ENCODE measurements at places on chromosomes 6 and 20.

DNA sequence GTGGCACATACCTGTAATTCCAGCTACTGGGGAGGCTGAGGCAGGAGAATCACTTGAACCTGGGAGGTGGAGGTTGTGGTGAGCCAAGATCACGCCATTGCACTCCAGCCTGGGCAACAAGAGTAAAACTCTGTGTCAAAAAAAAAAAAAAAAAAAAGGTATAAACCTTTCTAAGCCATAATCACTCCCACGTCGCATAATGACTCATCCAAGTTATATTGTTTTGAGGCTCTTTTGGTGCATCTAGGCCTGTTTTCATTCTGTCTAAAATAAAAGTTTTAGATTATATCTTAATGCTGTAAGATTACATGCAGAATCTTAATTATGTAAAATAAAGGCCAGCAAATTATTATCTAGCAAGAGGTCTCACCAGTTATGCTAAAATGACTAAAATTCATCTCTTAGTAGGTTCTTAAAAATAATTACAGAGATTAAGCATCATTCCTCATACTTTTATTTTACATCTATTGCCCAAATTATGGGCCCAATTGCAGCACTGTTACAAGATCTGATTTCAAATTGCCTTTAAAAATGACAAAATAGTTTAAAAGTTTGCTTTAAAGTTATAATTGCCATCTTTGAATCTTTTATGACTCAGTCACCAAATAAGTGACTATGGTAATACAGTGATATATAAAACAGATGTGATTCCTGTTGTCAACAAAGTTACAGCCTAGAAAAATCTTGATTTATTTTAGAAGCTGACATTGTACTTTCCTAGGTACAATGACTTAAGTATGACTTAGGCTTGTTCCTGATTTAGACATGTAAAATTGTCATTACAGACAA, 10.4 kb upstream of the SUMO4 start:
- no peak for DNase-seq

GRCh38 chr6:147621961-147622360, 113.5 kb downstream of the SAMD5 start:
- DNase-seq: no peak

DNA sequence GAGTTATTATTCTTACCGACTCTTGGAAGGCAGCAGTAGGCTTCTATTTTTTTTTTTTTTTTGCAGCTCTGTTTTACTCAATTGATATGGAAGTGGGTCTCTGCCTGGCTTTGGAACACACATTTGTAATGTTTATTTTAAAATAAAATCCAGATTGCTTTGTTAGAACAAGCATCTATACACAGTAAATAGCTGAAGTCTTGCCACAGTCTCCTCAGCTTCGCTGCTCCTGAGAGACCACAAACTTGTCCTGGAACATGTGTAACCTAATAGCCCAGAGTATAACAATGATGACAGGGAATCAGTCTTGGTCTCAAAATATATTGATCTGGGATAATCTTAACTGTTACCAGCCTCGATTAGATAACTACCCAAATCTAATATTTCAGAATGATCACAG, 299.8 kb upstream of the NOX3 start:
- no peak for DNase-seq

DNA sequence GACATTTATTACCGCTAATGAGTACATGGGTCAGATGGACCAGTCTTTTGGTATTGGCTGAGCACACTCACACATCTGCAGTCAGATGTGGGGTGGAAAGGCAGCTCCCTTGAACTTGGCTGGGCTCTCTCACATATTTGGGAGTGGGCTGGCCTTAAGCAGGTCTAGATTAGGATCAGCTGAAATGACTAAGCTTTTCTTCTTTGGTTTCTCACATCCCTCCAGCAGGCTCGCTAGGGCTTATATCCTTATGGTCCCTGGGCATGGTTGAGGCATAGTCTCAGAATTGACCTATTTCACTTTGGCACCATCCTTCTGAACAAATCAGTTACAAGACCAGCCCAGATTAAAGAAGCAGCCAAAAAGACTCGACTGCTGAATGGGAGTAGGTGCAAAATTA, 14.4 kb upstream of the PLCB1 start:
- DNase-seq: no peak

GRCh38 chr6:20031342-20031741, 180.9 kb downstream of the MBOAT1 start:
- no peak for DNase-seq

- no peak for DNase-seq
Measured at GRCh38 chr20:48047447-48047846, 262.2 kb upstream of the SULF2 start.

- DNase-seq: no peak
Measured at GRCh38 chr6:15348528-15348927, 102.7 kb downstream of the JARID2 start.

DNA sequence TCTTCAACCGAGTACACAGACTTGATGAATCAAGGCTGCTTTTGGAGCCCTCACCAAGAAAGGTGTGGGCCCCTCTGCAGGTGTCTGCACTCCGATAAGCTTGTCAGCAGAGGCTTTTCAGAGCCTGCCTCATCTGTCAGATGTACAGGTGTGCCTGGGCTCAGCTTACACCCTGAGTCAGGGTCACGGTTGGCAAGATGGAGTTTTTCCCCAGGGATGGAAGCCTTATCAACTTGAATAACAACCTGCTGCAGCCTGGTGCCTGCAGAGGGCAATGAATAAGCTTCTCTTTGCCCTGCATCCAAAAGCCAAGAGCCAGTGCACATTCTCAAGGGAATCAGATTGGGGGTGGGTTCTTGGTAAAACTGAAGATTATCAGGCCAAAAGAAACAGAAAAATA, 427.1 kb downstream of the CD83 start:
- DNase-seq: no peak

GRCh38 chr6:146258206-146258605, 229.3 kb downstream of the GRM1 start:
- DNase-seq: no peak

GRCh38 chr6:159941286-159942113, 27.4 kb upstream of the IGF2R start:
- no peak for DNase-seq

GRCh38 chr6:108585921-108586536, 25.3 kb downstream of the FOXO3 start:
- DNase-seq: no peak

- no peak for DNase-seq
Measured at GRCh38 chr6:151096255-151096612, 143.5 kb upstream of the AKAP12 start.

DNA sequence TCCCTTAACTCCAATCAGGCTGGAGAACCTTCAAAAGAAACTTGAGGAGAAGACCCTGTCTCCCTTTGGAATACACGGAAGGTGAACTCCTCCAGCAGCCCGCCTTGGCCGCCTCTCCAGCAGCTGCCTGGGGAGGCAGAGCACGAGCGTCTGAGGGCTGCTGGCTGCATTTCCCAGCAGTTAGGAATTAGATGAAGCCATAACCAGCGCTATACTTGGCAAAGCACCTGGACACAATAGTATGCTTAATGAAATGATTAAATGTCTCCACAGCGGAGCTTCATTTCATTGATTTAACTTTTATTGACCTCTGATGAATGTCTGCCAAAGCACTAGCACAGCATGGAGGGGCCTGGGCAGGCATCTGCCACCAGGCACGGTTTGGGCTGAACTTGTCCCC, 73.5 kb downstream of the TMEM242 start:
- no peak for DNase-seq

DNA sequence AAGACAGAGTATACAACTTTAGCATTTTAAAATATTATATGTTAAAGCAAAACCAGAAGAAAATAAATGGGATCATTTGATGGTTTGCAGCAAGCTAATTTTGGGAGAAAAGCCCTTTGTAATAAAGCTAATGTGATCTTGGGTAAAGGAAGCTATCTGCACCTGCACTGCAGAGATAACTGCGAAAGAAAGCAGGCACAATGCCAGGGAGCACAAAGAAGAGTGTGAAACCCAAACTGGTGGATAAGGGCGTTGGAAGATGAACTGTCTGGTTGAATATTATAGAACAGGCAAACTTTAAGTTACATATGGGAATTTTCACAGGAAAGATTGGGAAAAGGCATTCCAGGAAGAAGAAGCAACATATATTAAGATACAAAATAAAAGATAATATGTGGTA, 179.2 kb upstream of the KHDRBS2 start:
- DNase-seq: no peak

DNA sequence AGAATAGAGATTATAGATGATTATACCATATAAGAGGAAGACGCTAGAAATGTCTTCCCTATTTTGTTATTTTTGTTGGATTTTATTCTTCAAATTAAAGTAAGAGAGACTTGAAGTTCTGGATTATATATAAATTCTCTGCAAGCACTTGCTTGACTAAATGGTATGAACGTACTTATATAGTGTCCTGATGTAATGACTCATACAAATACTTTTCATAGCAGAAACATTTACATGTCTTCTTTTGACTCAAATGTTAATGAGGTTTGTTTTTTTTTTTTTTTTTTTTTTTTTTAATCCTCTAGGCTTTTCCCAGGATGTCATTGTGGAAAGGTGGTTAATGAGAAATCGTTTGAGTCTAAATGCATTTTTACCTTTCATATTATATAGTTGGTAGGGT, 55.0 kb downstream of the PDE7B start:
- no peak for DNase-seq

- DNase-seq: no peak
Measured at GRCh38 chr6:89479897-89480296, 46.9 kb downstream of the ANKRD6 start.

DNA sequence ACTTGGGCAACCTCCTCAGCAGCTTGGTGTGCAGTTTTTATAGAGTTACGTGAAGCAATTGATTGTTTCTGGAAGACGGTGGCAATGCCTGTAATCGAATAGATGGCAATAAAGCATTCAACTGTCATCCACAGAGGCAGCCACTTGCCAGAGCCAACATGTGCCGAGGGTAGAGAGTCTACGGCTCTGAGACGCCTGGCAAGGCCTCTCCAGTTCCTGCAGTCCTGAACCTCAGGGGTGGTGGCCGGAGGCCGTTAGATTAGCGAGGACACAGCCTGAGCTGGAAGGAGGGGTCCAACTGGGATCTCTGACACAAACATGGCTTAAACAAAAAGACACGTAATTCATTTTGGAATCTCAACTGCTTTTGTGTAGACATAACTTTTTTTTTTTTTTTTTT, 775 bp upstream of the TTLL2 start:
- no peak for DNase-seq

GRCh38 chr20:63011798-63012197, 5.0 kb upstream of the BHLHE23 start:
- DNase-seq: no peak

DNA sequence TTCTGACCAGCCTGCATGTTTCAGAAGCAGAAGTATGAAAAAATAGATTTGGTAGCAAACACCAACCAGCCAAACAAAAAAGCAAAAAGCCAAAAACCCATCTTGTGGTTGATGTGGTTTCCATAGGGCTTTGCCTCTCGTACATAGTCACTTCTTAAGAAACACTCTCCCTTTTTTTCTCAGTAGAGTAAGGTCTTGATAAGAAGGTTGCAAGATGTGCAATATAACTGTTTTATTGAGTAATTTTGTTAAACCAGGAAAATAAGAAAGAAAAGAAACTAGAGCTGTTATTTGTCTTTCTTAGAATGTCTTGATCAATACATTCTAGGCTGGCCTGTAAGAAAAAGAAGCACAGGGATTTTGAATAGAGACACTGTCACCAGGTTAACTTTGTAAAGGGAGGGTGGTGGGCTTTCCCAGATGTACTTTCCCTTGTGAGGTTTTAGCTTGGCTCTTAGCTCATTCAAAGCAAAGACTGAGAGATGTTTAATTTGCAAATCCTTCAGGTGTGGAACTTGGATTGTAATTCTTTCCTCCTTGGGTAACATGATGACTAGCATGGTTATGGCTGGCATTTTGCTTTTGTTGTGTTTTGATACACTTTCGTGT, 49.7 kb downstream of the AKAP12 start:
- no peak for DNase-seq

DNA sequence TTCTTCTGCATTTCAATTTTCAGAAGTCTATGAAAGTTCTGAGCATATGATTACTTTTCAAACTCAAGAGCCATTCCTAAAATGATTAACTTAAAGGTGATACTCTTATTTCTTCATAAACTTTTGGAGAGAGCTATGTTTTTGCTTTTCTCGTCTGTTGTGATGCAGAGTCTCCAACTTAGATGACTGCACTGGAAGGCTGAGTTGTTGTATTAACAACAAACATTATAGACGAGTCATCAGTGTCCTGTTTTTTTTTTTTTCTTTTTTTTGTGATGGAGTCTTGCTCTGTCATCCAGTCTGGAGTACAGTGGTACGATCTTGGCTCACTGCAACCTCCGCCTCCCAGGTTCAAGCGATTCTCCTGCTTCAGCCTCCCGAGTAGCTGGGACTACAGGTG, 101.9 kb downstream of the CD109 start:
- no peak for DNase-seq
